ENCODE measurements at places on chromosomes 7 and 10.

DNA sequence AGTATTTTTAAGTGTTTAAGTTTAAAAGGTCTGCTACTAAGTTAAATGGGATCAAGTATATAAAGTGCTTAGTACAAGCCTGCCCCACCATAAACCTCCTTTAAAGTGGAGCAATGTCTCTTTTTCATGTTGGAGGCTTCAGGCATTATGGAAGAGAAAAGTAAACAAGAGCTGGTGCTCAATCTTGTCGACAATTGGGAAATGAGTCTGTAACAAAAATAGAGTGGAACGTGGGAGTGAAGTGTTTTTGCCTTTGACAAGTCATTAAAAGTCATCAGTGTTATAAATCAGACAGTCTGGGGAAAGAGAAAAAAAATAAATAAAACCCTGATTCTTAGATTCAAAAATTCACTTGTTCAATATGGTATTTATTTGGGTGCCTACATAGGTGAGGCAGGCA, 44.7 kb downstream of the DNAJC12 start:
- no peak for DNase-seq

DNA sequence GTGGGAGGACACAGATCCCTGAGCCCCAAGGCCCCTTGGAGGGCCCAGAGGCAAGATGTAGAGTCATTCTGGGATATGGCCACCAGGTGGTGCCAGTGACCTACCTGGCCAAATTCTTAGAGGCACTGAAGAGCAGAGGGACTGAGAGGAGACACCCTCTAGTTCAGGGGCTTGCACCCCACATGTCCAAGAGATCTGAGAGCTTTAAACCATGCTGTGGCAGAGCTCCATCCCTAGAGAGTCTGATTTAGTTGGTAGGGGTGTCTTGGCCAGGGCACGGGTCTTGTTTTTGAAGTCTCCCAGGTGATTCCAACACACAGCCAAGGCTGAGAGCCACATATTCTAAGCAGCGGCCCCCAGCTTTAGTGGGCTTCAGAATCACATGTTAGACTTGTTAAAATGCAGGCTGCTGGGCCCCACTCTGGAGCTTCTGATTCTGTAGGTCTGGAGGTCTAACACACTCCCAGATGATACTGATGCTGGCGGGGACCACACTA, 52.5 kb downstream of the PRF1 start:
- DNase-seq, result no peak

GRCh38 chr10:73874267-73875138, at the start of gene CAMK2G:
Gene CAMK2G, minus strand, starts transcription at chr10:73874555. Its CDS starts 94 bp downstream, at chr10:73874461.
- peak; percentile 95 for DNase-seq

- no peak for DNase-seq
Observed at GRCh38 chr7:71633551-71634008, 501.6 kb downstream of the GALNT17 start.

- DNase-seq, result no peak
Observed at GRCh38 chr7:133489906-133490305, 237.0 kb downstream of the EXOC4 start.

GRCh38 chr7:55187701-55188491, 169.1 kb downstream of the EGFR start:
- no peak for DNase-seq

GRCh38 chr7:85177316-85177715, 9.5 kb downstream of the SEMA3D start:
- DNase-seq, result no peak

DNA sequence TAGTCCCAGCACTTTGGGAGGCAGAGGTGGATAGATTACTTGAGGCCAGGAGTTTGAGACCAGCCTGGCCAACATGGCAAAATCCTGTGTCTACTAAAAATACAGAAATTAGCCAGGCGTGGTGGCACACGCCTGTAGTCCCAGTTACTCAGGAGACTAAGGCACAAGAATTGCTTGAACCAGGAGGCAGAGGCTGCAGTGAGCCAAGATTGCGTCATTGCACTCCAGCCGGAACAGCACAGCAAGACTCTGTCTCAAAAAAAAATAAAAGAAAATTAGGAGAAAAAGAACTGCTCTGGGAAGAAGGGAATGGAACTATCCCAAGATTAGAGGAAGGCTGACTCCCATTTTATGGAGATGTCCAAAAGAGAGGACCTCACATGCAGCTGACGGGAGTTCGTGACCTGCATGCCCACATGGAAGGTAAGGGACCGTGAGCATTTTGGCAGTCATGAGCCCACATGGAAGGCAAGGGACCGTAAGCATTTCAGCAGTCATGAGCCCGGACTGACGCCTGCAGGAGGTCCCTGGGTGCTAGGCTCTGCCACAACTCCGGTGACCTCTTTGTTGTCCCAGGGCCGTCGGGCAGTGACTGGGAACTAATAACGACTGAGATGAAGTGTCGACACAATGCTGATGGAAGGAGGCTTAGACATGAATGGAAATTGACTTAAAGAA, 18.6 kb upstream of the GTPBP4 start:
- no peak for DNase-seq

DNA sequence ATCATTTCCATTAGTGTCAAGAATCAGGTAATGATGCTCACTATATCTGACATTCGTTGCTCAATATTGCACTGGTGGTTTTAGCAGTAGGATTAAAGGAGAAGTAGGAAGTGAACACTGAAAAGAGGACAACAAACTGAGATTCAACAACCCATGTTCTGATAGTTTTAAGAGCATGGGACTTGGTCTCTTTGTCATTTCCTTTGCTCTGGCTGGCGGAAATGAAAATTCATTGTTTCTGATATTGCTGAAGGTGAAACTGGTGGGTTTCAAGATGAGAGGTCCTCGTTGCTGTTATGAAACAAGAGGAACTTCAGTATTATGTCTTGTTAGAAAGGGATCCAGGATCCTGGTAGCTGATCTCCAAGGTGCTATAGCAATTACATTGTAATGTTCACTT, 129.0 kb downstream of the DNAH11 start:
- DNase-seq, result no peak

DNA sequence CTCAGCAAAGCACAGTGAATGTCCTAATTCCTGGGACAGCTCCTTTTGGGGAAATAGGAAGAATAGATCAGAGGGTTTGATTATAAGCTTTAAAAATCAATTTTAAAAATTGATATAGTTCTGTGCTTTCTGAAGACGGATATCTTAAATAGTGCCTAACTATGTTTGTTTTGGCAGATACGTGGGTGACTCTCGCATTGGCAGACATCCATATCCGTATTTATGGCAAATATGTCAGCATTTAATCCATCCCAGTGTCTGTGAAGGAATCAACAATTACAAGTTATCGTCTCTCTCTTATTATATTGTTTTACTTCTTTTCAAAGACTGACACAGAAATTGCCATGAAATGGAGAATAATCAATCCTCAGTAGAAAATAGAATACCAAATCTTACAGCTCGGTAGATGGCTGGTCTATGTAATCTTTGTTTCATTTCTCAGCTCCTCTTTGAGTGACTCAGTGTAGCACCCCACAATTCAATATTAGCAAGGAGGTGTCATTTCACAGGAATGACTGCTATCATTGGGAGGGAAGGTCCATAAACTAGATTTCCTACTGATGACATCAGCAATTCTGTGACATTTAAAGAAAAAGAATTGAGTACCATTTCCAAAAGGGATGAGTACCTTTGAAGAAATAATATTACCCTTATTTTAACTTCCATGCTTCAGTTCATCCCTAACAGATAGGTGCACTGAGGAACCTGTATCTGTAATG, 186.4 kb upstream of the NFE2L3 start:
- no peak for DNase-seq

DNA sequence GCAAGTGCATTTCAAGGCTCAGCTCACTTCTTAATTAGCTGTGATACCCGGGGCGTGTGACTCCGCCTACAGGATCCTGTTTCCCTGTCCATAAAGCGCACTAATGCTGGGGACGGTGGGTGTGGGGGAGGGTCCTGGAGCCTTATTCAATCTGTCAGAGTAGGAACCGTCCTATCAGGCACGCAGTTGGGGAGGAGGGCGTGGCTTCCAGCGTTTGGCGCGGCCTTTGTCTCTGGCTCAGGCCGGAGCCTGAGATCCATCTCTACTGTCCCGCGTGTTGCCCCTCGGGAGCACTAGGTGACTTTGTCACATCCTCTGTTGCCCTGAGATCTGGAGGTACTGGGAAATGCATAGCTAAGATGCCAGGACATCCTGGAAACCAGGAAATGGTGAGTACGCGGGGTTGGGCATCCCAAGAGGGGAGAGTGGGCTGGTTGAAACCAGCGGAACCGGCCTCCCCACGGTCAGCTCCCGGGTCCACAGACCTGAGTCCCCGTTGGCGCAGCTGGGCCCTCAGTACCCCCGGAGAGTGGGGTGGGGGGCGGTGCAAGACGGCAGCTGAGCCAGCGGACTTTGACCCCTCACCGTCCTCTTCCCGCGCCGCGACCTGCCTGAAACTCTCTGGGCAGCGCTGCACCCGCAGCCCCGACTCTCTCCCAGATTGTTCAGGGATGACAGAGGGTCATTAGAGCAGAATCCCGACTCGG, 104.4 kb upstream of the ZNF92 start:
- no peak for DNase-seq

- DNase-seq, result no peak
Observed at GRCh38 chr10:70908406-70909296, 20.3 kb upstream of the PCBD1 start.

GRCh38 chr10:112383325-112383724, 9.4 kb downstream of the ACSL5 start:
- no peak for DNase-seq

Measured in Right ventricle myocardium inferior (tissue), 1 donor.